ENCODE measurements at places on chromosomes 7 and 10.

DNA sequence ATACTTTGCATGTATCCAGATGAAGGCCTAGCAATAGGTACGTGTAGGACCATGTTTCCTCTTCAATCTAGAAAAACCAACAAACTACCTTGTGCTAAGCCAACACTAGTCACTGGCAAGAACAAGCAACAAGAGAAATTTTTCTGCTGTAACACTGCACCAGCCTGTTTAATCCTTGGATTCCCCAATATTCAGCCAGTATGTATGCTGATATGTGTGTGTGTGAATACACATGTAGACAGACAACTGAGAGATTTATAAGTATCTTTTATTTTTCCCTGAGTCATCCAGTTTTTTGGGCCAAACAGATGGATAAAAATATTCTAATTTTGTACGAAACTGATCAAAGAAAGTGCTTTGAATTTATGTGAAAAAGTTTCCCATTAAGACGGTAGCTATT is 26.2 kb downstream of the GLI3 start:
- no peak for DNase-seq

- DNase-seq = no peak
Observed at GRCh38 chr7:134515569-134516468, 11.5 kb upstream of the AKR1B10 start.

GRCh38 chr10:29701306-29701705 is 66.5 kb upstream of the SVIL start:
- DNase-seq = no peak

DNA sequence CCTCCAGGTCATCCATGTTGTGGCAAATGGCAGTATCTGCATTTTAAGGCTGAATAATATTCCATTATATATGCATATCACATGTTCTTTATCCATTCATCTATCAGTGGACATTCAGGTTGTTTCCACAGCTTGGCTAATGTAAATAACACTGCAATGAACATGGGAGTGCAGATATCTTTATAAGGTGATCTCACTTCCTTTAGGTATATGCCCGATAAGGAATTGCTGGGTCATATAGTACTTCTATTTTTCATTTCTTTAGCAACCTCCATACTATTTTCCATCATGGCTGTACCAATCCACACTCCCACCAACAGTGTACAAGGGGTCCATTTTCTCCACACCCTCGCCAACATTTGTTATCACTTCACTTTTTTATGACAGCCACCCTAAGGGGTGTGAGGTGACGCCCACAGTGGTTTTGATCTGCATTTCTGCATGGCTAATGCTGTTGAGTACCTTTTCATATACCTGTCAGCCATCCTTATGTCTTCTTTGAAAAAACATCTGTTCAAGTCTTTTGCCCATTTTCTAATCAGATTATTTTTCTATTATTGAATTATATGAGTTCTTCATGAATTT is 18.9 kb downstream of the ABI1 start:
- DNase-seq = no peak

DNA sequence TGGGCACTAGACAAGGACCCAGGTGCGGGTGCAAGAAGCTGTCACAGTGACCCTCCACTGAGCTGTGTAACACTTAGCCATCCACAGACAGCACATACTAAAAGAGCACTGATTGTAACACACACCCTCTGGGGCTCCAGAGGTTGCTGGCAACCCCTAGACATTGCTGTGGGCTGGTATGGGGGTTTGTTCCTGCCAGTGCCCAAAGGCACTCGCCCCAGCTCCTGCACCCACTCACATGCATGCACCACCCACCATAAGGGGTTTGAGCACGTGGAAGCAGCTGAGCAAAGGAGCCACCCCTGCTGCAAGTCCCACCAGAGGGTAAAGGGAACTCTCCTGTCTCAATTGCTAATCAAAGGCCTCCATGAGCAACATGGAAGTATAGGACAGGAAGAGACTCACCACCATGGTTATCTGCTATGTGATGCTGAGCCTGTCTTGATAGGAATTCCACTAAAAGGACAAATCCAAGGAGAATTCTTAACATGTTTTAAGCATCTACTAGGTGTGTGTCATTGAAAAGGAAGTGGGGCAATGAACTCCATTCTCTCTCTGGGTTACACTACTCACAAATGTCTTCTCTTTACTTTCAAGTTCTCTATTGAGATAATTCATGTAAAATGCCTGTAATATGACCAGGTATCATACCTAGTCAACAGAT is 103.1 kb downstream of the GFRA1 start:
- no peak for DNase-seq

DNA sequence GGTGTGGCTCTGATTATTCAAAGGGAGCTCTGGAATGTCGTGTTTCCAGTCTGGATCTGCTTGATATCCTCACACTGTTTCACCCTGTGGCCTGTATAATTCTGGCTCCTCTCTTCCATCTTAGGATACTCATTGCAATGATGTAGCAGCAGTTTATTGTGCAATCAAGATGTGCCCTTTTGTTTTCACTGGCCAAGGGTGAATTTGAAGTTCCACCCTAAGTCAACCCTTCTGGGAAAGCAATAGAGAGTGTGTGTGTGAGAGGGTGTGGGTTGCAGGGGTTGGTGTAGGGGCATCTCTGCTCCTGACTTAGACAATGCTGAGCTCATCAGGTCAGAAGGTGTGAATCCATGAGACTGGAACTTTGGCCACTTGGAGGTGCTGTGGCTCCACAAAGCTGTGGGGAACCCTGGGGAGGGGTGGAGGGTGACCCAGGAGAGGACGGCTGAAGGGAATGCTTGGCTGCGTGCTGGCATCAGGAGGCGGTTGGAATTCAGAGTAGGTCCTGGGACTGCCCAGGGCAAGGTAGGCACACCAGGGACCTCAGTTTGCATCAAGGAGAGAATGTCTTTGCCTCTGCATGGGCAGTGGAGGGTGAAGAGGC is 118.0 kb upstream of the PRSS58 start:
- no peak for DNase-seq

- DNase-seq = no peak
Observed at GRCh38 chr7:41084381-41084780, 618.5 kb downstream of the INHBA start.

DNA sequence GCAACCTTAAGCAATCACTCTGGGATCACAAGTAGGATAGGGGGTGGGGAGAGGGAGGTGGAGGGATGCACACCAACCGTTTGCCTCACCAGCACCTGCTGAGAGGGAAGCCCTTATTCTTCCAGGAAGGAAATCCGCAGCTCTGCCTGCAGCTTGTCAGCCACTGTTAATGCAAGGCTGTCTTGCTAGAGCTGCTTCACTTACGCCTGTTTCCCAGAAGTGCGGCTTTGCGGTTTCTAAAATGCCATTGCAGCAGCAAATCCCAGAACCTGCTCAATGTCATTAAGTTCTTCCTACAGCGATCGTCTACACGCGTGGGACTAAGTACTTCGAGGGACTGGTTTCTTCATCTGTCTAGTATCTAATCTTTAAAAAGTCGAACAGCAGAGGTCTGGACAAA is 191.1 kb downstream of the ZMYND11 start:
- DNase-seq = no peak

DNA sequence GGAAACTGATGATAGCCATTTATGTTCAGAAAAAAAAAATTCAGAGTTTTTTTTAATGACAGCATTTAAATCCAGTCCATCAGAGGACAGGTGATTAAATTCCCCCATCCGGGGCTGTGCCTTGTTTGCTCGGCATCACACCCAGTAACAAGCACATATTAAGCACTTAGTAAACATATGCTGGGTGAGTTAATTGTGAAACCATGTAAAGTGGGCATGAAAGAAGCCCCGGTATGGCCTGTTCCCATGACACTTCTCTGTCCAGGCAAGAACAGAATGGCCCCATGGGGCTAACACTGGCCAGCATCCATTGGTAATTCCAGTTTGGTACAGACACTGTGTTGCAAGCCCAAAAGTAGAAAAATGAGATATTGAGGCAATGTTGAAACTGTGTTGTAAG is 220.8 kb upstream of the RNF32 start:
- no peak for DNase-seq

DNA sequence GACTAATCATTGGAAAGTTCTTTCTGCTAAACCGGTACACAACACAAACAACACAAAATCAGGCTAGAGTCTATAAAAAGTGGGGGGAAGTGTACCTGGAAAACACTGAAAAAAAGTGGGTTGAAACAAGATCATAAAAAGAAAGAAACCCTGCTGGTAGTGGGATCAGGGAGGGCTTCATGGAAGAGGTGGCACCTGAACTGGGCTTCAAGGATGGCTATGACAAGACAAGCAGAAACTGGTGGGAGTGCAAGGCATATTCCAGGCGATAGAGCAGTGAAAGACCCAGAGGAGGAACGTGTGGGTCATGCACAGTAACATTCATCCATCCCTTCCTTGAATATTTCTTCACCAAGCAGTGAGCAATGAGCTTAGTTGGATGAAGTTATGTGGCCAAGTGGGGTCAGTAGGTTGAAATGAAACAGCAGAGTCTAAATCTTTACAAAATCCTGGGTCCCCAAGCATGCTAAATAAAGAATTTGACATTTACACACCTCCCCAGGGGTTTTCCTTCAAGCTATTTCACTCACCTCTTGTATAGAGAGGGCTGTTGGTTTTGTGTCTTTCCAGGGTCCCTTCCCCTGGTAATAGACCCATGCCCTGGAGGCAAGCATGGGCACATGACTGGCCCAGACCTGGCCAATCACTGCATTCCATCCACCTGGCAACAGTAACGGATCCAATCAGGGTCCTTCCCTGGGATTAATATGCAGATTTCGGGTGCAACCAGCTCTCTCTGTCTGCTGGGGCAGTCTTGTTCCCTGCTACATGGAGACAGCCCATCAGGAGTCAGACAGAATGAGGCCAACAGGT is 38.2 kb downstream of the SPOCK2 start:
- no peak for DNase-seq

DNA sequence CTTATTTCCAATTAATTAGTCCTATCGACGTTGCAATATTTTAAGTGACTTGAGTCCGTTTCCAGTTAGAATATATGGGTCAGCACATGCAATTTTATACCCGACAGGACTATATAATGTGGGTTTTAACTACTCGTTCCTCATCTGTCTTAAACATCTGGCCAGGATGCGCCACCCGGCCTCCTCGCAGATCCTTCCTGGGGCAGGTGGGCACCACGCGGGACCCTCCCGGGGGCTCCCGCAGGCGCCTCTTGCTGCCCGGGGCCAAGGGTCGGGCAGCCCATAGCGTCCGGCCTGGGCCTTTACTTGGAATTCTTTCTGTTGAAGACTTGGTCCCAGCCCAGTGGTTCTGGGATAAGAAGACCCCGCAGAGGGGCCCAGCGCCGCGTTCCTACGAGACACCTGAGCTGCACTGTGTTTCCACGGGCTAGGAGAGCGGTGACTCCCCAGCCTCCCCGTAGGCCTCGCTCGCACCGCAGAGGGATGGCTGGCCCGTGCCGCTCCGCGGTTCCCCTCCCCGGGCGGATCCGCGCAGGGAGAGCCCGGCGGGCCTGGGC is 10.1 kb upstream of the MNX1 start:
- DNase-seq = no peak

DNA sequence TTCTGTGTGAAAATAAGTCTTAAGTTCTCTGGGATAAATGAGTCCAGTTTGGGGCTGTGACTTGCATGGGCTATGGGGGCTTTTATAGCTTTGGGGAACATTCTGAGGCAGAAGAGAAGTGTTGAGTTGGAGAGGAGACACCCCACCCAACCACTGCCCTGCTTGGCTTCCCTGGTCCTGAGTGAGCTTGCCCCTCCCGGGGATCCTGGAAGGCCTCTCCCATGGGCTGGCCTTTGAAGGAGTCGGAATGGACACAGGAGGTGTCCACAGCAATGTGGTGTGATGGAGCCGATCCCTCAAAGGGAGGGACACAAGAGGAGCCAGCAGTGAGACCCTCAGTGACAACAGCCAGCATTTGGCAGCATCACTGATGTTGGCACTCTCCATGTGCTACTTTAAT is 89.8 kb downstream of the GLRX3 start:
- DNase-seq = no peak

DNA sequence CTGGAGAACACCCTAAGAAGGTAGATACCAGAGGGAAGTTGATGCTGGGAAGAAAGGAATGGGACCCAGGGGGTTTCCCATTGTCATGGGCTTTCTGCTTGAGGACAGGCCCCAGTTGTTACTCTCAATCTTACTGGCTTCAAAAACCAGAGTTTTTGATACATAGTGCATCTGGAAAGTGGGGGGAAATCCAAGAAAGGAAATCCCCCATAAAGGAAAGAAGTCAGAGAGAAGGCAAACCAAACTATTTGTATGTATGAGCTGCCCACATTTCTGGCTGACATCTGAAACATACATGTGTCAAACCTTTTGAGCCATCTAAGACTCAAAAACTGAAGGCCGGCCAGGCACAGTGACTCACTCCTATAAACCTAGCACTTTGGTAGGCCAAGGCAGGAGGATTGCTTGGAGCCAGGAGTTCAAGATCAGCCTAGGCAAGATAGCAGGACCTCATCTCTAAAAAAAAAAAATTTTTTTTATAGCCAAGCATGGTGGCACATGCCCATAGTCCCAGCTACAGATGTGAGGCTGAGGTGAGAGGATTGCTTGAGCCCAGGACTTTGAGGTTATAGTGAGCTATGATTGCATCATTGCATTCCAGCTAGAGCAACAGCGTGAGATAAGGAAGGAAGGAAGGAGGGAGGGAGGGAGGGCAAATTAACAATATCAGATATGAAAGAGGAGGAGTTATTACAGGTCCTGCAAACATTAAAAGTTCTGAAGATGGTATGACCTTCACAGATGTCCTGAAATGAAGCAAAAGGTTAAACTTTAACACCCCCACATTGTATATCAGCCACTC is 6.7 kb upstream of the COA1 start:
- no peak for DNase-seq

GRCh38 chr10:111100198-111100597 is 23.4 kb downstream of the ADRA2A start:
- no peak for DNase-seq

DNA sequence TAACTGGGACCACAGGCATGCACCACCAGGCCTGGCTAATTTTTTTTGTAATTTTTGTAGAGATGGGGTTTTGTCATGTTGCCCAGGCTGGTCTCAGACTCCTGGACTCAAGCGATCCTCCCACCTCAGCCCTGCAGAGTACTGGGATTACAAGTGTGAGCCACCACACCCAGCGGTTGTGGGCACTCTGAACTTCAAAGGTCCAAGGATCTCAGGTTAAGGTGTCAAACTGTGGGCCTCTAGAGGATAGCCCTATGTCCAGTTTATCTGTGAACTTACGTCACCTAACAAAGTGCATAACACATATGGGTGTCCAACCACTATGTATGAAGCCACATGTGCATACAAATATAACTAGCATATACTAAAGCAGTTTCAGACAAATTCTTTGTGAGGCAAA is 3.2 kb upstream of the IL2RA start:
- no peak for DNase-seq
